Thymus (tissue), 14 donors: ENCODE measurements at places on chromosomes 3 and 15. TPM values are rescaled to one million over a fixed set of nuclear protein-coding genes. Genes with fewer than 3 reads are reported as not detected.

DNA sequence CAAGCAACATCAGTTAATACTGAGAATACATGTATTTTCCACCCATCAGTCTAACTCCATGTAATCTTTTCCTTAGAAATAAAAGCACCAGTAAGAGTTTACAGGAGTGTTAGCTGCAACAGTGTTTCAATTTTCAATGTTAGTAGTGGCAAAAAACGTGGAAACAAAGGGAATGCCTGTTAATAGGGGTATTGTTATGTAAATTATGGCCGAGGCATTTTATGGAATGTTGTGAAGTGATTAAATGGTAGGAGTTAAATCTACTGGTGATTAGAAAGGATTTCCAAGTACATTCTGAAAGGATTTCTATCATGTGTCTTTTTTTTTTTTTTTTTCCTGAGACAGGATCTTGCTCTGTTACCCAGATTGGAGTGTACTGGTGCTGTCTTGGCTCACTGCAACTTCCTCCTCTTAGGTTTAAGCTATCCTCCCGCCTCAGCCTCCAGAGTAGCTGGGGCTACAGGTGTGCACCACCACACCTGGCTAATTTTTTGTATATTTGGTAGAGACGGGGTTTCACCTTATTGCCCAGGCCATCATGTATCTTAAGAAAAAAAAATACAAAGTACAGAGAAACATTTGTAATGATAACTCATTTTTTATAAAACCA is 6.6 kb downstream of the ATP6V1A start:
- no peak overlapping the region for H3K27ac ChIP-seq
- DNase-seq, result no peak
- no peaks in the 10 kb centered on the region for H3K27me3 ChIP-seq

DNA sequence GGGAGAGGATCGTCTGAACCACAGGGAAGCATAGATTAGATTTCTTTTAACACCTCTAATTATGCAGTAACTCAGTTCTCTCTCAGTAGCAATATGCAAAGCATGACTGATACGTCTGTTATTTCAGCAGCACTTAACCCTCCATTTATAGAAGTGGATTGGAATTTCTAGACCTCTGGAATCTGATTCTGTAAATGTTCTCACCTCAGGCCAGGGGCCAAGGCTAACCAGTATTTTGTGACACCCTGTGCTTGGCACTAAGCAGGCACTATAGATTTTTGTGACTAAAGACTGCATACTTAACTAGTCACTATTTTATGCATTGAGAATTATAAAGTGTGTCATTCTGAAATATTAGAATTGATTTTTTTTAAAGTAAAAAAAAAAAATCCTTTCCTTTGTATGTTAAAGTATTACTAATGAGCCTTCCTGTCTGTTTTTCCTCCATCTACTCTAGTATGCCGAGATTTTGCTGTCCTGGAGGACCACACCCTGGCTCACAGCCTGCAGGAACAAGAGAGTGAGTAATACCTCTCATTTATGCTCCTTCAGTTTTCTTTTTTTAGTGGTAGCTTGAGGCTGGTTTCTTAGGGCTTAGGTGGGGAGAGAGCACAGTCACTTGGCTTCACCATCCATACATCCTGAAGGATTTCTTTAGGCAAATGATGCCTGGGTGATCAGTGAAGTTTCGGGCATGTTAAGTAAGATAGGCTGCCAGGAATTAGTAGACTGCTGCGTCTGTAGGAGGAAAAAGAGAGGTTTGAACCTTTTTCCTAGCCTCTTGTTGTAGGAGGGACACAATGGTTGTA is 26.5 kb upstream of the UTS2B start:
- no peaks in the 10 kb centered on the region for H3K27me3 ChIP-seq
- no peaks in the 10 kb centered on the region for H3K36me3 ChIP-seq
- no peak overlapping the region for H3K27ac ChIP-seq

GRCh38 chr15:34361278-34361677 is 5.7 kb downstream of the LPCAT4 start:
- peaks cover 36% of the 10 kb centered on the region for H3K36me3 ChIP-seq
- H3K4me3 ChIP-seq, result no peak overlapping the region
- no peak for DNase-seq

DNA sequence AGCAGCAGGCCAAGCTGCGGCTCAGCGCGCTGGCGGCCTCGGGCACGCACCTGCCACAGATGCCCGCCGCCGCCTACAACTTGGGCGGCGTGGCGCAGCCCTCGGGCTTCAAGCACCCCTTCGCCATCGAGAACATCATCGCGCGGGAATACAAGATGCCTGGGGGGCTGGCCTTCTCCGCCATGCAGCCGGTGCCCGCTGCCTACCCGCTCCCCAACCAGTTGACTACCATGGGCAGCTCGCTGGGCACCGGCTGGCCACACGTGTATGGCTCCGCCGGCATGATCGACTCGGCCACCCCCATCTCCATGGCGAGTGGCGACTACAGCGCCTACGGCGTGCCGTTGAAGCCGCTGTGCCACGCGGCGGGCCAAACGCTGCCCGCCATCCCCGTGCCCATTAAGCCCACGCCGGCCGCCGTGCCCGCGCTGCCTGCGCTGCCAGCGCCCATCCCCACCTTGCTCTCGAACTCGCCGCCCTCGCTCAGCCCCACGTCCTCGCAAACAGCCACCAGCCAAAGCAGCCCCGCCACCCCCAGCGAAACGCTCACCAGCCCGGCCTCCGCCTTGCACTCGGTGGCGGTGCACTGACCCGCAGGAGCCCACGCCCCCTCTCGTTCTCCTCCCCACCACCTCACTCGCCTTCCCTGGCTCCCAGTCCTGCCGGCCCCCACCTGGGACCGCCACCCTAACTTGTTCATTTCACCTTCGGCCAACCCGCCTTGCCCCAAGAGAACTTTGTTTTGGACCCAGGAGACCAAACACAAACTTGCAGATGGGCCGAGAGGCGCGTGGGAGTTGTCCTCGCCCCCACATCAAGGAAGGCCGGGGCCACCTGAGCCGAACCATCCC is 1.5 kb downstream of the FOXB1 start:
- no peaks in the 10 kb centered on the region for H3K36me3 ChIP-seq
- peak overlapping the region; percentile 46 for H3K4me3 ChIP-seq
- no peak overlapping the region for H3K27ac ChIP-seq
- H3K4me1 ChIP-seq, result peaks cover 23% of the 10 kb centered on the region
- DNase-seq, result no peak

DNA sequence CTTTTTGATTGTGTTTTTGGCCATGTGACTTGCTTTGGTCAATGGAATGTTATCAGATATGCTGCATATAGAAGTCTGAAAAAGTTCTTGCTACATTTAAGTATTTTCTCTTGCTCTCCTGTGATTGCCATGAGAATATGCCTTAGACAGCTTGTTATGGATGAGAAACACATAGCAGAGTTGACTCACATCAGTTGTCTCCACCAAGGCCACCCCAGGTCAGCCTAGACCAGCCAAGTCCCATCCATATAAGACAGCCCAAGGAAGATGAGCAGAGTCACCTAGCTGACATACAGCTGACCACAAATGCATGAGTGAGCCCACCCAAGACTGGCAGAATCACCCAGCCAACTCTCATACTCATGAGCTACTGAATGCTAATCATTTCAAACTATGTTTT is 153.0 kb downstream of the THRB start:
- H3K4me3 ChIP-seq, result no peak overlapping the region
- no peak overlapping the region for H3K27ac ChIP-seq
- no peaks in the 10 kb centered on the region for H3K27me3 ChIP-seq
- H3K36me3 ChIP-seq, result no peaks in the 10 kb centered on the region
- no peaks in the 10 kb centered on the region for H3K4me1 ChIP-seq

GRCh38 chr3:196008387-196008786 is 73.5 kb downstream of the TFRC start:
- no peak overlapping the region for H3K27ac ChIP-seq
- DNase-seq, result no peak
- no peaks in the 10 kb centered on the region for H3K4me1 ChIP-seq
- no peak overlapping the region for H3K4me3 ChIP-seq

Gene ZBED2
- polyA plus RNA-seq, result 37.9 TPM

Gene FAM107A
- 63.9 TPM for polyA plus RNA-seq

Gene AGTR1
- 2.1 TPM for polyA plus RNA-seq

Gene CSPG5
- polyA plus RNA-seq, result 0.25 TPM

- DNase-seq, result no peak
- no peak overlapping the region for H3K27ac ChIP-seq
- no peaks in the 10 kb centered on the region for H3K4me1 ChIP-seq
- no peak overlapping the region for H3K4me3 ChIP-seq
- H3K27me3 ChIP-seq, result no peaks in the 10 kb centered on the region
These were observed 628.4 kb upstream of the TGFBR2 start for GRCh38 chr3:29978036-29978435.

Gene CACNA2D2
- 1.5 TPM for polyA plus RNA-seq

Gene BOC
- polyA plus RNA-seq, result 5.7 TPM

DNA sequence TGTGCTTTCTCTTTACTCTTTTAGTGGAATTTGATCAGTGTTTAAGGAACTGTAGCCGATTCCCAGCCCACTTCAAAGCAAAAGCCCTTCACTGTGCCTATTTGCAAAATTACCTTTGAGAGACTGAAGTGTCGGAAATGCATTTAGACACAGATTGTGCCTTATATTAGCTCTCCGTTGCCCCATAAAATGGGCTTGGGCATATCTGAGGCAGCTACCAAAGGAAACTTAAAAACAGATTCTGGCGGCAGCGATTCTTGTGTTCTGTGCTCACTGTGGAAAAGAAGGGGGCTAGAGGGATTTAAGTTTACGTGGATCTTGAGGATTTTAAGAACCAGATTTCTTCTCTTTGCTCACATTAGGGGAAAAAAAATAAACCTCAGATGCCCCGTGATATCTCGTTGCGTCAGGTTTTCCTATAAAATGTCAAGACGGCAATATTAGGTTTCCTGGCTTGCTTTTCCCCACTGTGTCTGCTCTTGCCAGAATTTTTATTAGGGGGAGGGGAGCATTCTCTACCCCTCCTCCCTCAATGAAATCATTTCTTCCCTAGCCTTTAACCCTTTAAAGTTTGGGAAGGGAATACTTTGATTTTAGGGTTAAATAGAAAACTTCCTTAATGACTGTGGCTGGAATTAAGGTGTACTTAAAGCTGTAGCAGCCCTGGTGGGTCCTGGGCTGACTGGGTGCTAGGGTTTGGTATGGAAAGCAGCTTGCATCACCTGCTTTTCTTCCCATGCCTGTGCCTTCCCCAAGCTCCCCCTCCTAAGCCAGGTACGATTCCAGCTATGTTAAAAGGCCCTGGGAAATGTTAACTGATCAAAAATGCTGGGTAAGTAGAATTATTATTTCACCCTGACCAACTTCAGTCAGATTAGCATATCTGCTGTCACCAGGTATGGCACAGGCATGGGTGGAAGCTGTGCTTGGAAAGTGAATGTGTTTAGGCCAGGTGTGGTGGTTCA is 73.8 kb downstream of the SMAD3 start:
- H3K4me3 ChIP-seq, result no peak overlapping the region
- no peaks in the 10 kb centered on the region for H3K36me3 ChIP-seq
- no peak for DNase-seq
- H3K27me3 ChIP-seq, result no peaks in the 10 kb centered on the region
- H3K27ac ChIP-seq, result peak overlapping the region; percentile 81

Gene CDC25A
- 0.71 TPM for polyA plus RNA-seq

DNA sequence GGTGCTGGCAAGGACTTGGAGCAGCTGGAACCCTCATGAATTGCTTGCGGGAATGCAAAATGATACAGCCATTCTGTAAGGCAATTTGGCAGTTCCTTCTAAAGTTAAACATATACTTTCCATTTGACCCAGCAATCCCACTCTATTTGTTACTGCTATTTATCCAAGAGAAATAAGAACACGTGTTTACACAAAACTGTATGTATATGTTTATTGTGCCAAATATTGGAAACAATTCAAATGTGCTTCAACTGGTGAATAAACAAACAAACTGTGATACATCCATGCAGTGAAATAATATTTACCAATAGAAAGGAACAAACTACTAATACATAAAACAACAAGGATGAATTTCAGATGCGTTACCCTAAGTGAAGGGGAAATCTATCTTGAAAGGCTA is 60.0 kb upstream of the NTRK3 start:
- no peak overlapping the region for H3K27ac ChIP-seq
- no peaks in the 10 kb centered on the region for H3K36me3 ChIP-seq
- no peaks in the 10 kb centered on the region for H3K27me3 ChIP-seq
- no peak for DNase-seq

- H3K27ac ChIP-seq, result no peak overlapping the region
- no peak for DNase-seq
- no peaks in the 10 kb centered on the region for H3K27me3 ChIP-seq
These were observed 29.1 kb downstream of the LOXL1 start for GRCh38 chr15:73955326-73955725.

GRCh38 chr15:69976366-69976994 is 121.2 kb downstream of the TLE3 start:
- H3K4me3 ChIP-seq, result no peak overlapping the region
- no peak overlapping the region for H3K27ac ChIP-seq
- H3K27me3 ChIP-seq, result no peaks in the 10 kb centered on the region
- peak; percentile 71 for DNase-seq
- no peaks in the 10 kb centered on the region for H3K4me1 ChIP-seq

DNA sequence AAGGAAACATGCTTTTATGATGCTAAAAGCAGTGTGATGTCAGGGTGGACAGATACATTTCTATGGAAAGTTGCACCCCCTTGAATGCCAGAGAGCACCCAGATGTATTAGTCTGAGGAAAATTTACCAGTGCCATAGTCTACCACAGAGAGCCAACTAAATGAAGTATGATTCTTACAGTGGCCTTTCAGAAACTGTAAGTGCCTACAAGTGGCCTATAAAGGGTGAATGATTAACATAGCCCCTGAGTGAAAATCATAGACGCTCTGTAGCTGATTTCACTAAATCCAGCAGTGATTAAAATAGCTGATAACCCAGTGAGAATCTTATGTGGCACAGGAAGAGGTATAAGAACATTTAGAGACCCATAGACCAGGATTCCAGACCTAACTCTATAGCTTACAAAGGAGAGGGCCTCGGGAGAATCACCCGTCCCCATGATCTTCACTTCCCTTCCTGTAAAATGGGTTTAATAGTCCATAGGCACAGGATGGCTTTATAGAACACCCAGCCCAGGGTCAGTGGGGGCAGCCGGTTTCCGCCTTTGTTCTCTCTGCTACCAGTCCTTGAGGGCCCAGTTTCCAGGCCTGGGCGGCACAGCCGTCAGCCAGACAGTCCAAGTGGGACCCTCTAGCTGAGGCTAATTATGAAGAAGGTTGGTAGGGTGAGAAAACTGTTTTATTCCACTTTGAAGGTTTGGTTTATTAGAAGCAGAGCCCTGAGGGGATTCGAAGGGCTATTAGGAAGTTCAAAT is 35.5 kb upstream of the CACNA2D3 start:
- H3K36me3 ChIP-seq, result no peaks in the 10 kb centered on the region
- H3K4me1 ChIP-seq, result no peaks in the 10 kb centered on the region
- DNase-seq, result no peak
- no peak overlapping the region for H3K27ac ChIP-seq

GRCh38 chr3:195731356-195731905 is 10.7 kb downstream of the MUC20 start:
- no peaks in the 10 kb centered on the region for H3K36me3 ChIP-seq
- no peaks in the 10 kb centered on the region for H3K4me1 ChIP-seq
- no peak overlapping the region for H3K4me3 ChIP-seq
- no peaks in the 10 kb centered on the region for H3K27me3 ChIP-seq
- no peak for DNase-seq
